Fibroblast of skin of right quadriceps (primary cell): ENCODE measurements at places on chromosomes 1 and 21.

DNA sequence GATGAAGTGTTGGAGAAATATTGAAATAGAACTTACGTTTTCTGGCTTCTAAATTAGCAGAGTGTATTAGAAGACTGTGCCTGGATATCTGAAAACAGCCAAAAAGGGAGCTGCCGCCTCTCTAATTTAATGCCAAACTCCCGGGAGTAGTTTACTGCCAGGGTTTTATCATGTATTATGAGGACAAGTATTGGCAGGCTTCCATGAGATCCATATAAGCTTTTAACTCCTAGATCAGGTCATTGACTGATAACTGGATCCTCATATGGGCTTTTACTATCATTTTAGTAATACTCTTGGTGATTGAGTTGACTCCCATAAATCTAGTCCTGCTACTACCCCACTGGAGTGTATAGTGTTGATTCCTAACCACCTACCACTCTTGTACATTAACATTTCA, 178.4 kb upstream of the CXADR start:
- DNase-seq = no peak

DNA sequence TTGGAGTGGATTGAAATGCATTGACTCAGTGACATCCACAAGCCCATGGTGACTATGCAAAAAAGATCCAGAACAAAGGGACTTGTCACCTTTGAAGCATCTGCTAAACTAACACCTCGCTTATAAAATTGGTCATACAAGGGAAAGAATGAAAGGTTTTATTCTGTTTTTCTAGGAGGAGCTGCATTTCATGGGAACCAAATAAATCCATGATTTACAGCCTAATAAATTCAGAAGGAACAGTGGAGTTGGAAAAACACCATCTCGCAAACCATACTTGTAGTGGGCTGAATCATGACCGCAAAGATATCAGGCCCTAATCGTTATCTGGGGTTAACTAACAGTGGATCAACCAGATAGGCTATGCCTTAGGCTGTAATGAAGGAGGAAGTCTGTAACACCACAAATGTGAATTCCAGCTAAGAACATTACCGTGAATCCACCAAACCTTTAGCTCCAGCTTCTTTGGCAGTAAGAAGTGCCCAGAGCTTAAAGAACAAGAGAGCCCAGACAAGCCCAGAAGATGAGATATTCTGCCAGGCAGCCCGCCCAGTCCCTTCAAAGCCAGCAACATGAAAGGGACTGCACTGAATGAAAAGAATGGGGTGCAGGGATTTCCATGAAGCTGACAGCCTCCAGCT, 27.4 kb downstream of the RSPH1 start:
- DNase-seq = no peak

GRCh38 chr1:239944666-239945065, 147.0 kb upstream of the FMN2 start:
- no peak for DNase-seq

DNA sequence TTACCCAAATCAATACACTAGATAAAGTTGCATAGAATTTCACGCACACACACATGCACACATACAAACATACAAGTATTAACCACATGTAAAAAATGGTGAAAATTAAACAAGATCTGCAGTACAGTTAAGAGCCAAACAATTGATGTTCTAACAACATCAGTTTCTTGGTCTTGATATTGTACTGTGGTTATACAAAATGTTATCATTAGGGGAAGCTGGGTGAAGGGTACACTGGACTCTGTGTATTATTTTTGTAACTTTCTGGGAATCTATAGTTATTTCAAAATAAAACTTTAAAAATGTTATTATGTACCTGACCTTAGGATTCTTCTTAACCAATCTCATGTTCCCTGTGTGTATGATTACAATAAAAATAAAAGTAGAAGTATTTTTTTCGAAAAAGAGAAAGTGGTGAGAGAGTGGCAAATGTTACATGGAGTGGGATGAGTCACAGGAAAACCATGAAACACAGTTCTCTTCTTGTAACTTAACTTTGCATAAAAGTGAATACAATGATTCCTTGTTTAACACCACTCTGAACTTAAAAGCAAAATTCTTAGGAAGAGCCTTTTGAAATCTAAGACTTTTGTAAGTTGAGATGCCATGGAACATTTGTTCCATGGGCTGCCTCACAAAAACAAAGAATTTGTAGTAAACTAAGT, 101.6 kb upstream of the RUNX1 start:
- DNase-seq = peak; percentile 48

DNA sequence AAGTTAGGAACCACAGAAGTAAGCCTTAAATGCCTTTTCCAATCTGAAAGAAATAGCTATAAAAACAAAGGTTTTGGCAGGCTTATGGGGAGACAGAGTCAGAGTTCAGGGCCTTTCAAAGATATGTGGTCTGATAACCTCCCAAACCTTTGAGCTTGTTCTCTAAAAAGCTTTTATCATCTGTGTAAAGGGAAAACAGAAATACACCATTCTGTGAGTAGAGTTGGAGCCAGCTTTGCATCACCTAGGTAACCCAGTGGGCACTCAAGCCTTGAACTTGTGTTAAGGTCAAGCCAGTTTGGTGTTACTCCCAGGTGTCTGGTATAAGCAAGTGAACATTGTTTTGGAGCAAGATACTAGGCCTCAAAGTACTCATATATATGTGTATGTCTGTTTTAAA, 50.1 kb downstream of the LAMC1 start:
- no peak for DNase-seq

- peak; percentile 91 for DNase-seq
Measured at GRCh38 chr1:83516369-83516768, 482.6 kb downstream of the TTLL7 start.

GRCh38 chr21:26842974-26843932, 2.0 kb downstream of the ADAMTS1 start:
- peak; percentile 98 for DNase-seq

GRCh38 chr21:42744520-42745445, 91.4 kb downstream of the PDE9A start:
- DNase-seq = no peak

DNA sequence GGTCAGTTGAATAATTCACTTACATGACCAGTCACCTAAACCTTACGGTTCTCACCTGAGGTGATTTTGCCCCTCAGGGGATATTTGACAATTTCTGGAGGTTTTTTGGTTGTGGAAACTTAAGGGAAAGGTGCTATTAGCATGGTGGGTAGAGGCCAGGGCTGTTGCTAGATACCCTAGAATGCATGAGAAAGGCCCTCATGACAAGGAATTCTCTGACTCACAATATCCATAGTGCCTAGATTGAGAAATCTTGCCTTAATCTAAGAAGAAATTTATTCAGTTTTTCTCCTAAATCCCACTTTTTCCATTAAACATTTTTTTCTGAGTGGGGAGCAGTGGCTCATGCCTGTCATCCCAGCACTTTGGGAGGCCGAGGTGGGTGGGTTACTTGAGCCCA, 119.7 kb downstream of the TGFB2 start:
- DNase-seq = no peak

DNA sequence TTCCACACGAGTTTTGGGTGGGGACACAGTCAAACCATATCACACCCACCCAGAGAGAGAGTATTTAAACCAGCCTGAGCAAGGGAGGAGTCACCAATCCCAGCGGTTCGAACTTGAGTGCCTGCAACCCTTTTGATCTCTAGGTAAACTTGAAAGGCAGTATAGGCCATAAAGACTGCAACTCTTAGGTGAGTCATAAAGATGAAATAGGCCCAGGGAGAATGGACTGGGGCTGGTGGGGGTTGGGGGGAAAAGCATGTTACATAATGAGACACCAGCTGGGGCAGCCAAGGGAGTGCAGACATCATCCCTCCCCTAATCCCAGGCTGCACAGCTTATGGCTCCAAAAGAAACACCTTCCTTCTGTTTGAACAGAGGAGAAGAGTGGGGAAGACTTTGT, 99.8 kb upstream of the LHX8 start:
- DNase-seq = no peak

- DNase-seq = no peak
Measured at GRCh38 chr1:82377201-82377884, 576.6 kb downstream of the ADGRL2 start.

- peak; percentile 9 for DNase-seq
Measured at GRCh38 chr1:193060938-193061337, 1.5 kb downstream of the RO60 start.

- DNase-seq = peak; percentile 55
Measured at GRCh38 chr1:209875515-209875914, 47.7 kb downstream of the UTP25 start.

GRCh38 chr1:25994402-25995150, 3.3 kb downstream of the PAFAH2 start:
- DNase-seq = no peak

DNA sequence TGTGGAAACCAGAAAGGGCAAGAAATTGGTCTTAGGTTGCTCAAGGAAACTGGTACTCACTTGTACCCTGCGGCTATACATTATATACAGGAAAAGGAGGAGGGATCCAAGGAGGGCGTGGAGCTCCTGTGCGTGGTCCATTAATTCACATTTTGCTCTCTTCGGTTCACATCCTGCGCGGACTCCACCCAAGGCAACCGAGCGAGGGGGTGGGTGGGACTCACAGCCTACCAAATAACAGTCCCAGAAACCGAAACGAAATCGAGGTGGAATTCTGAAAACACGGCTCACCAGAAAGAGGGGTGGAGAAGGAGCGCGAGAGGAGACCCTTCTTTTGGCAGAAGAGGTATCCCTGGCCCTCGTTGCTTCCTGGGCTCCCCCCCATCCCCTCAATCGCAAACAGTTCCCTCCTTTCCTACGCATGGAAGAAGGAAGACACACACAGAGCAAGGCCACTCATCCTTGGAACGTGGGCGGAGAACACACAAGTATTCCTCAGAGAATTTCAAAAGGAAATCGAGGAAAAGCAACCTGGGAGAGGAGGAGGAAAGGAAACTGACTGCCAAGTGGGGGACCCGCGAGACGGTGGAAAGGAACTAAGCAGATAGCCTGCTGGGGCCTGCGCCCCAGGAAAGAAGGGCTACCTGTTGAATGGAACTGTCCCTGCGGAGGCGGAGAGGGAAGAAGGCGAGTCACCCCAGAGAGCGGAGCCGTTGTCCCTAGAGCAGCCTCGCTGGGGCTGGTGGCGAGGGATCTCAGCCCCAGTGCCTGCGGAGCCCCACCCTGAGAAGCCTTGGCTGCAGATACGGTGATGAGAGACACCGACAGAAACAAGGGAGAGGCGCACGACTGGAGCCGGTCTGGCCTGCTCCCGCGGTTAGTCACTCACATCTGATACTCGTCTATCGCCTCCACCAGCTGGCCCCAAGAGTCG, 705 bp downstream of the AIDA start:
- peak; percentile 58 for DNase-seq

- no peak for DNase-seq
Measured at GRCh38 chr1:191892716-191893115, 265.5 kb upstream of the RGS18 start.

GRCh38 chr1:110706621-110707020, 31.9 kb upstream of the KCNA3 start:
- no peak for DNase-seq

DNA sequence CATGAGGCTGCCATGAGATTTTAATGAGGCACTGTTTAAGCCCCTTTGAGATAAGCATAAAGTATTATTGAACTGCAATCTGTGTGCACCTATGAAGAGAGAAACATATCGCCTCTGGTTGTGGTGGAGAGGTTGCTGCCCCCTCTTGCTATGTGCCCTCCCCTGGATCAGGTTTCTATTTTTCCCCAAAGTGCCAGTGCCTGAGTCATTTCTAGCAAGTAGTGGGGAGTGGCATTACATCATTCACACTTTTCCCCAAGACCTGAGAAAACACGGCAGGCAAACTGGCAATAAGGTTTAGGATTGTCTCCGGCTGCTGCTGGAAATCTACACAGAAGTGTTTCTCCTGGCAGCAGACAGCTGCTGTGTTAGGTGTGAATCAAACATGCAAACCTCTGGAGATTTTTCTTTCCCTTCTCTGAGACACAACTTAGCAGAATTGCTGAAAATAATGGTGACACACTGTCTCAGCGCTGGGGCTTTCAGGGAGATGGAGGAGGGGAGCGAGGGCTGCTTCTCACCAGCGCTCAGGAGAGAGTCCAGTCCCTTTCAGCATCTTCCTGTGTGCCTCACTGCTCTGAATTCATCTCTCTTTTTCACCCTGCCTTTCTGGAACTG, 13.7 kb upstream of the RGS16 start:
- DNase-seq = peak; percentile 72

- peak; percentile 46 for DNase-seq
Measured at GRCh38 chr1:65059930-65060538, 88.0 kb upstream of the AK4 start.

DNA sequence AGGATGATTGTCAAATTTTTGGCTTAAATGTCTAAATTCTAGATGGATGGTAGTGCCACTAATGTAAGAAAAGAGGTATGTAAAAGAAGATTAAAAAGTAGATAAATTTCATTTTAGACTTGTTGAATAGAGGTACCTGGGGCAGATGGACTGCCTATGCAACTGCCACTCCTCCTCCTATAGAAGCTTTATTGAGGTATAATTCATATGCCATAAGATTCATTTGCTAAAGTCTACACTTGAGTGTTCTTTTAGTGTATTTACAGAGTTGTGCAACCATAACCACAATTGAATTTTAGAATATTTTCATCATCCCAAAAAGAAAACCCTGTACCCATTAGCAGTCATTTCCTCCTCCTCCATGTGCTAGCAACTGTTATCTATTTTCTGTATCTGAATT, 70.6 kb downstream of the FNBP1L start:
- no peak for DNase-seq

DNA sequence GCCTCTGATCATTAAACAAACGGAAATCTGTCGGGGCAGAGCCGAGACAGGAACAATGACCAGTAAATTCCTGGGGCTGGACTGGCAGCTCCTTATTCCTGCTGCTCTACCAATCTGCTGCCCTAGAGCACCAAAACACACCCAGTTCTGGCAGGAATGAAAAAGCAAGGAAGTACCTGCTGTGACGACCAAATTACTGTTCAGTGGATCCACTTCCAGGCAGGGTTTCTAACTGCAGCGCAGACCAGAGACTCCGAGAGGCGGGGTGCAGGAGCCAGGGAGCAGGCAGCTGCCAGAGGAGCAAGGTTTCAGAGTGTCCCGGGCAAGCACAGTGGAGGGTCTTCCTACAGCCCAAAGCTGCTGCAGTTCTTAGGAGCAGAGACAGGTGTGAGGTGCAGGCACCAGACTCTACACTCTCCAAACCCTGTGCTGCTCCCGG, 32.4 kb downstream of the KANK4 start:
- DNase-seq = no peak

- DNase-seq = no peak
Measured at GRCh38 chr1:183214021-183214970, 28.2 kb downstream of the LAMC2 start.

GRCh38 chr1:177441281-177441680, 270.5 kb downstream of the BRINP2 start:
- peak; percentile 62 for DNase-seq

DNA sequence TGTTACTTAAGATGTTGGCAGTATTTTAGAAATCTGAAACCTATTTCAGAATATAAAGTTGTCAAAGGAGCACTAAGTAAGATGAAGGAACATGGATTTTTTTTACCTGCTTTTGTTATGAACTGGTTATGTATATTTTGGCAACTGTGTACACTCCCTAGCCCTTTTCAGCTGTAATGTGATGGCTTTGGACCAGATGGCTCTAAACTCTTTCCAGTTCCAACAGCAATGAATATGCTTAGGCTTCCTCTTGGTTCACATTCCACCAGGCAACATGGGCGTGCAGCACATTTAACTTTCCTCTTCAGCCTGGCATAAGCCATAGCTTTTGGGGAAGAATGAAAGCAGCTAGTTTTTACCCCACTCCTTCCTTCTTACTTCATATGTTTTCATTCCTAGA, 95.6 kb upstream of the ADAMTS5 start:
- no peak for DNase-seq

- DNase-seq = no peak
Measured at GRCh38 chr21:46006547-46007491, 25.2 kb downstream of the COL6A1 start.

GRCh38 chr1:177897281-177897997, 72.4 kb downstream of the SEC16B start:
- no peak for DNase-seq
